ENCODE measurements at places on chromosomes 7 and 10.

DNA sequence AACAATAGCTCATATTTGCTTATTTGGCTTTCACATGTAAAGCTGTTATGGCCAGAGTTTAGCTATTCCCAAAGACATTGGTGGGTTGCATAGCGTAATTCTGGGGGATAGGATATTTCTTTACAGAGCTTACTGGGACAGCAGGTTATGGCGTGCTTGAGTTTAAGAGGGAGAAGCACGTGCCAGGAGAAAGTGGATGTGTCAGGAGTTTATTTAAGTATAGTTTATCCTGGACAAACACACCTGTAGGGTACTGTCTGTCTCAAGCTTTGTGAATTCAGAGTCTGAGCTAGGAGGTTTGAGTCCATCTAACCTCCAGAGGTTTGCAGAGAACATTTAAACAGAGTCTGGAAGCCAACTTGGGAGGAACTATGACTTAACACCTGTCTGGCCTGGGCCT lies 21.3 kb downstream of the GBF1 start:
- DNase-seq = no peak

DNA sequence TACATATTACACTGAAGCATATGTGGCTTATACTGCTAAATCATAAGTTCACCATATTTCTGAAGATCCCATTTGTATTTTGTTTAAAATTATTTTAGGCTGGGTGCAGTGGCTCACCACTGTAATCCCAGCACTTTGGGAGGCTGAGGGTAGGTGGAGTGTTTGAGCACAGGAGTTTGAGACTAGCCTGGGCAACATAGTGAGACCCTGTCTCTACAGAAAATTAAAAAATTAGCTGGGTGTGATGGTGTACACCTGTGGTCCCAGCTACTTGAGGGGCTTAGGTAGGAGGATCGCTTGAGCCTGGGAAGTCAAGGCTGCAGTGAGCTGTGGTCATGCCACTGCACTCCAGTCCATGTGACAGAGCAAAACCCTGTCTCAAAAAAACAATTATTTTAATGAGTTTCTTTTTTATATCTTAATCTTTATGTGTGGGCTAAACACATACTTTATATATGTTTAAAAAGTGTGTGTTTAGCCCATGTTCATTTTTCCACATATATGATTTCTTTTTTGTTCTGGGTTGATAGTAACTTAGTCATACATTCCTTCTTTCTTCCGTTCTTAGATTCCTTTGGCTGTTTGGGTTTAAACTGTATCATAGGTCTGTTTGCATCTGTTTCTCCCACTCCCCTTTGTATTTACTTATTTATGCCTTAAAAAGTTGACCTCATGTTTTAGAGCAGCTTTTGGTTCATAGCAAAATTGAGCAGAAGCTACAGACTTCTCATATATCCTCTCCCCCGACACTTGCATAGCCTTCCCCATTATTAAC lies 33.5 kb downstream of the RSBN1L start:
- no peak for DNase-seq

DNA sequence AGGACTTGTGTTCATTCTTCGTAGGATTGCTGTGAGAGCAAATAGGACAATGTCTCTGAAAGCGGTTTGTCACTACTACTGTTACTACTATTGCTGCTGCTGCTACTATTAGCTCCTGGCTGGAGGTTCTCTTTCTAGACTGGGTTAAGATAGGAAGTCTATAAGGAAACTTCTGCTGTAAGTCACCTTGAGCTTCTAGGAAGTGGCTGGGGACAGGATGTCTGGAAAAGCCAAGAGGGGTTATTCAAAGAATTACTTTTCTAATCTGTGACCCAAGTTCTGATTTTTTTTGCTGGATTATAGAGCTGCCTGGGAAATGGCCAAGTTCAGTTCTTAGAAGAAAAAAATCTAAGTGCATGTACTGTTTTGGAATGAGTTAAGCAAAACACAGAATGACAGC lies 62.2 kb downstream of the NAMPT start:
- DNase-seq = no peak

- DNase-seq = no peak
Observed at GRCh38 chr7:94650147-94651051, 5.5 kb downstream of the SGCE start.

- DNase-seq = no peak
Observed at GRCh38 chr10:43056568-43057011, 20.3 kb upstream of the RET start.

- DNase-seq = no peak
Observed at GRCh38 chr7:22882106-22882505, 59.5 kb upstream of the TOMM7 start.

DNA sequence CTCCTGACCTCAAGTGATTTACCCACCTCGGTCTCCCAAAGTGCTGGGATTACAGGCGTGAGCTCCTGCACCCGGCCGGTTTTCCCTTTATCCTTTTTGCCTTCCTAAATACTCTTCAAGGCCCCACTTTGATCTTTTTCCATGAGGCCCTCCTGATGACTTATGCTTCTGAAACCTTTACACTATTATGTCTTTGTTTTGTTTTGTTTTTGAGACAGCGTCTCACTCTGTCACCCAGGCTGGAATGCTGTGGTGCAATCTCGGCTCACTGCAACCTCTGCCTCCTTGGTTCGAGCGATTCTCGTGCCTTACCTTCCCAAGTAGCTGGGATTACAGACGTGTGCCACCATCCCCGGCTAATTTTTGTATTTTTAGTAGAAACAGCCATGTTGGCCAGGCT lies 3.8 kb downstream of the STMP1 start:
- no peak for DNase-seq

GRCh38 chr10:125343118-125343925 lies 183.0 kb upstream of the CTBP2 start:
- DNase-seq = peak; percentile 3

- DNase-seq = no peak
Observed at GRCh38 chr10:34295142-34295548, 520.0 kb downstream of the PARD3 start.

Data from stimulated activated CD4-positive, alpha-beta T cell treated with anti-CD3 and anti-CD28 coated beads, Interleukin-2, amount 100 ng/mL, for 24 hours (primary cell).